ENCODE measurements at places on chromosomes 7 and 10. TPM values are rescaled to one million over a fixed set of nuclear protein-coding genes. Genes with fewer than 3 reads are reported as not detected.
A peak's percentile ranks its signal among the peaks of the same experiment; 100 is the strongest.

DNA sequence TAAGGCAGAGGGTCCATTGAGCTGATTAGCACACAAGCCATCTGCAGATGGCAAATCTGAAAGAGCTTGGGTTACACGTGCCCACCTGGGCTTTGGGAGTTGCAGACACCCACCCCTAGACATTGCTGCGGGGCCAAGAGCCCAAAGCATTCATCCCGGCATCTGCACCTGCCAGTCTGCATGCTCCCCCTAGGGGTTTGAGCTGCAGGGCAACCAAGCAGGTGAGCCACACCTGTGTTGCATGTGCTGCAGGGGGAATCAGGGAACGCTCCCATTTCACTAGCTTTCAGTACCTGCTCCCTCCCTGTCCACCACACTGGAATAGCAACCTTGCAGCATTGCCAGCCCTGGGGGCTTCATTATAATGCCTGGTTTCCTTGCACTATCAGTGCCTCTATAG lies 21.1 kb downstream of the C7orf33 start:
- DNase-seq, result no peak

SPDYE8 gene
- polyA plus RNA-seq, result not detected

GRCh38 chr7:43114458-43114780 lies 2.0 kb downstream of the HECW1 start:
- no peak for DNase-seq

- no peak for DNase-seq
These were observed 29.2 kb downstream of the PRSS58 start for GRCh38 chr7:142228537-142229104.

RBP3 gene
- not detected for polyA plus RNA-seq

DNA sequence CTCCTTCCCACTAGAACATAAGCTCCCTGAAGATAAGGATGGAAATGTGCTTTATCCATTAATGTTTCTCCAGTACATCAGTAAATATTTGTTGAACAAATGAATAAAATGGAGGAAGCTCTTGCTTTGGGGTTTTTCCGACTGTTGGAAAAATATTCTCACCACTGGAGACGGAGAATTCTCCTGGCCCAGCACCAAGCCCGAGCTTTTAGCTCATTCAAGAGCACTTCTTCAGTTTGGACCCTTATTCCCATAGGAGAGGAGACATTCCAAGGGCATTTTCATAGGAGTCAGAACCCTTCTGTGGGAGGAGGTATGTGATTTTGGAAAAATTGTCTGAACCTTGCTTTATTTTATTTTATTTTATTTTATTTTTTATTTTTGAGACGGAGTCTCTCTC lies 21.0 kb downstream of the SUFU start:
- no peak for DNase-seq

DNA sequence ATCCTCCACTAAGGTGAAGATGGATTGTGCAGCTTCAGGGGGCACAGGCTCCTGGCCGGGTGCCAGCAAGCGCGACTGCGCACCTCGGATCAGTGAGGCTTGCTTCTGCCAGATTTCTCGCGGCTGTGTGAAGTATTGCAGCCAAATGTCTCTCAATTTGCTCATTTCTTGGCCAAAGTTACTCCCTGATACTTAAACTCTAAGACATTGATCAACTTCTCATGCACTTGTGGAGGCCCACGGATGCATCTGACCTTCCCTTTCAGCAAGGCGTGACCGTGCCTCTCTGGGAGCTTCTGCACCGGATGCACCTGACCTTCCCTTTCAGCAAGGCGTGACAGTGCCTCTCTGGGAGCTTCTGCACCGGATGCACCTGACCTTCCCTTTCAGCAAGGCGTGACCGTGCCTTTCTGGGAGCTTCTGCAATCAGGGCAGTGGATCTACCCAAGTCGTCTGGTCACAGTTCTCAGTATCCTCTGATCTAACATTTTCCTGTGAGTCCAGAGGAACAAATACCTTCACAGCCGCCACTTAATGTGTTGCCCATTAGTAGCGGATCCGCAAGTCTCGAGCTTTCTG lies 248.3 kb downstream of the ADARB2 start:
- DNase-seq, result no peak

PNLIPRP2 gene
- polyA plus RNA-seq, result not detected

DNA sequence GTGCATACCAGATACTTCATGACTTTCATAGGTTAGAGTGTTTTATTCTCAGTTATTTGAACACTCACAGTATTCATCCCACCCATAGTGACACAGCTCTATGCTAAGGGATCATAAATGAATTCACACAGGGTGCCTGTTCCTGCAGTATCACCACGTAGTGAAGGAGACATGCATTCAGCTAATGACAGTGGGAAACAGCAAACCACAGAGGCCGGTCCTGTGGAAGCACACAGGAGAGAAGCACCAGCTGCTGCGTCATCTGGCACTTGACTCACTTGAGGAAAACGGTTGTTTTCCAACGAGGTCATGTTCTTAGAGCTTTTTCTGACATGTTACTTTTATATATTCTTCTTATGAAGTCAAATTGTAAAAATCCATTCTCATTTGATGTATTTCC lies 73.0 kb downstream of the UBE3C start:
- DNase-seq, result no peak

DNA sequence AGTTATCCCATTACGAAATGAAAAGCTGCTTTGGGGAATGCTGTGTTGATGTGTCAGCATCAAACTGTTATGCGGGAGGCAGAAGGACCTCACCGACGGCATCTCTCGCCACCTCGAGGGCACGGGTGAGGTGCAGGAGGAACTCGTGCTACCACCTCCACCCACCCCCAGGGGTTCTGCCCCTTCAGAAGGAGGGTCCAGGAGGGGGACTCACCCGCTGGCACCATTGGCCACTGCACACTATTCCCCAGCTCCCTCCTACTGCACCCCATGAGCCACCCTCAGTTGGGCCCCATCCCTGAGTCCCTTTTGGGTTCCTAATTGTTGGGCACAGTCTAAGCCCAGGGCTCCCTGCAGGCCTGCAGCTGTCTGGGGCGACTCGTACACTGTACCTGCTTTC lies 236.6 kb downstream of the PTPRN2 start:
- DNase-seq, result no peak

GRCh38 chr7:29033584-29033983 lies 75.5 kb upstream of the TRIL start:
- DNase-seq, result no peak

DNA sequence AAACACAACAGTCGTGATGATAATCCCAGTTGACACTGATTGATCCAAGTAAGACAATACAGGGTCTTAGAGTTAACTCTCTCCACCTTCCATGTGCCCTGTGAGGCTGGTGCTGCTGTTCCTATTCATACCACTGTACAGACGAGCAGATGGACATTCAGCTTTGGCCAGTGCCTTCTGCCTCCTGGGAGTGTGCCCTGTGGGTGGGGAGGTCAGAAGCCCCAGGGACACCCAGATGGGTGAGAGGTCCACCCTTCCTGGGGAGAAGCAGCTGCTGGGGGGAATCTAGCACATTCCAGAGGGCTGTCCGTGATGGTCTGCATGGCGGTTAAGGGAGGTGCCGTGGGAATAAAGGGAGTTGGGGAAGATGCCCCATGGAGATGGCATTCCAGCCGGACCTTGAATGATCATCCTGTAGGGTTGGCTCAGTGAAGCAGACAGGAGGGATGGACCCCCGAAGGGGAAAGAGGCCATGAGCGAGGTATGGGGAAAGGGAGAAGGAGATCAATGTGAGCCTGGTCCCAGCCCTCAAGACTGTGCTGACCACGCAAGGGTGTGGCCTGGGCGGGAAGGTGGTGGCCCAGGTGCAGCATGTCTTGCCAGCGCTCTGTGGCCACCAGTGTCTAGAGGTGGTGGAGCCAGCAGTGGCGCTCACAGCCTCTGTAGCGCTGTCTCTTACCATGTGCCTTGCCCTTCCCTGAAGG lies 74.0 kb downstream of the ADCY1 start:
- no peak for DNase-seq

GRCh38 chr7:157177333-157177982 lies 38.7 kb downstream of the UBE3C start:
- DNase-seq, result no peak

DNA sequence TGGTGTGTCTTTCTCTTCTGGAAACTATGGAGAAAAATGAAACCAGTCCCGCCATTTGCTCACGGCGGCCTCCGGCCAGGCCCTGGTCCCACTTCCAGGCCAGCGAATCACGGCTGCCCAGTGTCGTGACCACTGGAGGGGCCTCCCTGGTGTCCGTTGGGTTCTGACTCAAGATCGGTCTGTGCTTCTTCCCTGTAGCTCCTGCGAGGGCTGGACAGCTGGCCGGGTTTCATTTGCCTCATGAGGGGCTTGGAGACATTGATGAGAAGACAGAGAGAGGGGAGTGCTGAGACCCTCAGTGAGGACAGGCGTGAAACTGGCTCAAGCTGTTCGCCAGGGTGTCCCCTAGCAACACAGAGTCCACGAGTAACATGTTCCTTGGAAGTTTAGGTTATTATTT lies 108.6 kb downstream of the ADARB2 start:
- no peak for DNase-seq

DNA sequence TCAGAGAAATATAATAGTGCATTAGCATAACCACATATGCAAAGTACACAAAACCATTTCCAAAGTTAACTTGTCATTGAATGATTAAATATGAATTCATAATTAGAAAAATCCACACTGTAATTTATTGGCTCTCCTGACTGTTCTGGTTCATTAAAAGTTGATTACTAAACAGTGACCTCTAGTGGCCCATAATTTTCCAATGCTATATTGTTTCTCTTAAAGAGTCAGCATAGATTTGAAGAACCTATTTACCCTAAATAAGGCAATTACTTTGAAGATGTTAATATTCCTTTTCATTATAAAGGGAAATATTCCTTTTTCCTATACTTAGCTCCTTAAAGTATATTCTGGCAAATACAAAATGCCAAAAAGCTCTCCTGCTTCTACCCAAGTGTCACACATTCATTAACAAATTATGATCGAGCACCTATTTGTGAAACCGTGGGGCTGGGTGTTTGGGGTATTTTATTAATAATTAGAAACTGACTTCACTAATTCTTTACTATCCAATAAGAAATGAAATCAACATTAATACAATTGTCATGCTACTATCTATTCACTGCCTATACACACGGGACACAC lies 86.2 kb downstream of the HIBADH start:
- peak; percentile 23 for DNase-seq

LANCL2 gene
- polyA plus RNA-seq, result 4.6 TPM

DNA sequence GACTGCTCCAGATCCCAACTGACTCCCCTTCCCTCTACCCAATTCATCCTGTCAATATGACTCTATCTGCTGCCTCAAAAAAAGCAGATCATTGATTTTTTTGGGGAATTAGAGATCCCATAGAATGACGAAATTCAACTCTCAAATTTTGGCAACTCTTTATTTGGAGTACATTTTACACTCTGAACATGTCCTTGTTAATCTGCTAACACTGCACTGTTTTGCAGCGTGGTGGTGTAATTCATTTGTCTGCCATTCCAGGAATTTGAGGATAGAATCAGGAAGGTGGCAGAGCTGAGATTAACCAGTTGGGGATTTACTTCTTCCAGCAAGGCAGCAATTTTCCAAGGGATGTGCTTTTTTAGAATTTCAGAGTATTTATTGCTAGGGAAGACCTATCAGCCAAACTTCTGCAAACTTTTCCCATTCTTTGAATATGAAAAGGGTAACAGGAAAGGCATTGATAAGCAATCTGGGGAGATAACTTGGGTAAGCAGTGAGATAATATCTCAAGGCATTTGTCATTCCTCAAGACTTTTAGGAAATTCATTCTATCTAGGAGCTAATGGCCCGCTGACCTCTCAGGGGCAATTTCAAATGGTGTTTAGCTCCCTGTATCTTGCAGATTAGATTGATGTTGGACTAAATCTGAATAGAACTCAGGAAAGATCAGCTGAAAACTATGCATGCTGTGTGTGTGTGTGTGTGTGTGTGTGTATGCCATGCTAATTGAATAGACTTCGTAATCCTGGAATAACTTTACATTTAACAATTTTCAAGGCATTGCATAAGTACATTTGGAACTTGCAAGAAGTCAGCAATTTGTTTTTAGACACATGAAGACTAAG lies 9.7 kb downstream of the BAMBI start:
- DNase-seq, result no peak

GRCh38 chr7:90485734-90486316 lies 16.4 kb downstream of the PTTG1IP2 start:
- DNase-seq, result no peak

FFAR4 gene
- polyA plus RNA-seq, result not detected

- no peak for DNase-seq
These were observed 65.9 kb upstream of the C7orf33 start for GRCh38 chr7:148524479-148525224.

RASSF4 gene
- polyA plus RNA-seq, result 0.40 TPM

DNA sequence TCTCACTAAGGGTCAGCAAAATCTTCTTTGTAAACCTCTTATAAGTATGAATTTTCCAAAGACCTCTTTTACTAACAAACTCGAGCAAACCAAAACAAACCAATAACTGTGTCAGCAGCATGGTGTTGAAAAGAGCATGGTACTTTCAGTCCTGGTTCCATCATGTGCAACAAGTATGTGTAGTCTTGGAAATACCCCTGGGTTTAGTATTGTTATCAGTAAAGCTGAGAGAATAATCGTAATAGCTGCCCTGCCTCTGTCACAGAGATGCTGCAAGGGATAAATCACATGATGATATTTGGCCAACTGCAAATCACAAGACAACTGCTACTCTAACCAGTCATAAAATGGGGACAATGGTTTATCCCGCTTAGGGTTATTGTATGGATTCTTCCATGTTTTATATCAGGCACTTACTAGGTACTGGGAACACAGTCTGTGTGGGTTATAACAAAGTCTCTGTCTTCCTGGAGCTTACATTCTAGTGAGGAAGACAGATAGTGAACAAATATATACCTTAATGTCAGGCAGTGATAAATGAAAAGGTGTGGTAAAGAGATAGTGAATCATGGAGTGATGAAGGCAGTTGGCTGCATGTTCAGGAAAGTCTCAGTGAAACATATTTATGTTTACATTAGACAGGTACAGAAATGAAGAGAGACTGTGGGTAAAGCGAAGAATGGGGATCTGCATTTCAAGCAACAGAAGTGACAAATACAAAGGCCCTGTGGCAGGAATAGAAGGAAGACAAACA lies 60.5 kb upstream of the C10orf90 start:
- no peak for DNase-seq

DNA sequence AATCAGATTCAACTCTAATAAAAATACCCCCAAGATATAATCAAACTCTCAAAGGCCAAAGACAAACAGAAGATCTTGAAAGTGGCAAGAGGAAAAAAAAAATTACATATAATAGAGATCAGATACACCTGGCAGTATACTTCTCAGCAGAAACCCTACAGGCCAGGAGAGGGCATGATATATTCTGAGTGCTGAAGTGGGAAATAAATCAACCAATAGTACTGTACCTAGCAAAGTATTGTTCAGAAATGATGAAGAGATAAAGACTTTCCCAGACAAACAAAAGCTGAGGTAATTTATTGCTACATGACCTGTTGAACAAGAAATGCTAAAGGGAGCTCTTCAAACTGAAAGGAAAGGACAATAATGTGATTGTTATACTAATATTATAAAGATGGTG lies 291.9 kb downstream of the SH2D4B start:
- no peak for DNase-seq
